ENCODE measurements at places on chromosomes 5 and 9.

- no peak for DNase-seq
Measured at GRCh38 chr5:166342402-166342801, 1949.0 kb upstream of the WWC1 start.

GRCh38 chr5:91928754-91929521 lies 545.8 kb upstream of the ARRDC3 start:
- DNase-seq, result no peak

- no peak for DNase-seq
Measured at GRCh38 chr9:6467006-6467625, 54.1 kb downstream of the UHRF2 start.

DNA sequence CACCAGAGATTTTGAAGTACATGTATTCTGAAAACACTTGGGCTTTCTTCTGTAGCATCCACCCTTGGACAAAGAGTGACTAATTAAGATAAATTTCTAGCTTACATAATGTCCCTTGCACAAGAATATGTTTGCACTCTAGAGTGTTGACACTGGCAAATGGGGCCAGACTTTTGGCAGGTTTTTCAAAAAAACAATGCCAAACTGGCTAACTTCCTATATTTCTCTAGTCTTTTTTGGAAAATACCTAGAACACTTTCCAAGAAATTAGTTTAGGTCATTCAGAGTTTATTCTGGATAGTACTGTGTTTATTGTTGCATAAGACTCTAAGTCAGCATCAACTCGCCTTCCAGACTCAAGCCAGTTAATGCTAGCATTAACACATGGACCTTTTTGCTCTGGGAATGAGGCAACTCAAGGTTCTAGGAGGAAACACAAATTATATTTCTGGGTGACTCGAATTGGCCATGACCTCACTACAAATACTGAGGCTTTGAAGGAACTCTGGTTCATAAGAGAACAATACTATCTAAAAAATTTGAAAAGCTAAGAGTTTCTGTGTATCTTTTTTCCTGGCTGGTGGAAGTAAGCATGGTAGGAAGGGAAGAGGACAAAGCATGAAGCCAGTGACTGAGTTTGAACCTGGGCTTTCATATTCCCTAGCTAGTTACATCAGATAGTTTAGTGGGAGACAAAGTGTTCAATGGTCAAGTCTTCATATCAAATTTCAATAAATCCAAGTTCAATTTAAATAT lies 101.6 kb downstream of the NREP start:
- DNase-seq, result peak; percentile 22

DNA sequence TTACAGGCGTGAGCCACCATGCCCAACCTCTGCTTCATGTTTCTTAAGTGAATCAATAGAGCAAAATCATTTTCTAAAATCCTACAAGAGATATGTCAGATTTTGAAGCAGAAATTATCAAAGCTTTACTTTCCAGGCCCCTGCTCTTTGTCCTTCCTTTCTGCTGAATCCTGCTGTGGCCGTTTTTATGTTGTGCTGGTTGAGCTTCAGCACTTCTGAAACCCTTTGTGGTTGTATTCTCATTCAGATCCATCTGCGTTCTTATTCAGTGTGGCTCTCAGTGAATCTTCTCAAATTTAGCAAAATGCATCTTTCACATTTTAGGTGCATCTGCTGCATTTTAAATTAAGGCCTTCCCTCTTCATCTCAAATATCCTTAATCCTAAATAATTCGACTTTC lies 26.0 kb downstream of the JMY start:
- no peak for DNase-seq

- no peak for DNase-seq
Measured at GRCh38 chr9:133334161-133334560, 1.8 kb downstream of the SURF6 start.

GRCh38 chr9:116394894-116395698 lies 241.5 kb downstream of the PAPPA start:
- no peak for DNase-seq

Measured in brain microvascular endothelial cell (primary cell).